ENCODE measurements at places on chromosomes 16 and 17.

DNA sequence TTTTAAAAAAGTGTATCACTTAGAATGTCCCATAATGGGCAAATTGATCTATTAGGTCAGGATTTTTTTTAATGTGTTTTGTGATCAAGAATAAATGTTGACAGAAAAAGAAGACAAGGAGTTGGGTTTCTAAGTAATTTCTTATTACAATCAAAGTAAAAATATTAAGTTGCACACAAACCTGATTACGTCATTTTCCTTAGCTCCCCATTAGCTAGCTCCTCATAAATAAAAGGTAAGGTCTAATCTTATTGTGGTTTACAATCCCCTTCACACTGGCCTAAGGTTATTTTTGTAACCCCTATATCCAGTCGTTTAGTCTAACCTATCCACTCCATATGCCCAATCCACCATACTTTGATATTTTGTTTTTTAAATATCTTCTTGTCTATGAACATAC lies 7.6 kb downstream of the CA10 start:
- DNase-seq, result no peak

- no peak for DNase-seq
Observed at GRCh38 chr17:81389585-81389984, 5.7 kb upstream of the BAHCC1 start.

GRCh38 chr17:44559634-44560554 lies 2.6 kb downstream of the FZD2 start:
- no peak for DNase-seq

GRCh38 chr16:72858665-72859493 lies 189.0 kb downstream of the ZFHX3 start:
- no peak for DNase-seq

Data from activated T-cell treated with anti-CD3 and anti-CD28 coated beads, Interleukin-2, amount 50 U/mL, for 1 hour (primary cell).